ENCODE measurements at places on chromosomes 2 and 18. TPM values are rescaled to one million over a fixed set of nuclear protein-coding genes. Genes with fewer than 3 reads are reported as not detected.

CD28 gene
- total RNA-seq = 0.07 TPM

GALR1 gene
- not detected for total RNA-seq

UGT1A4 gene
- total RNA-seq = not detected

DNA sequence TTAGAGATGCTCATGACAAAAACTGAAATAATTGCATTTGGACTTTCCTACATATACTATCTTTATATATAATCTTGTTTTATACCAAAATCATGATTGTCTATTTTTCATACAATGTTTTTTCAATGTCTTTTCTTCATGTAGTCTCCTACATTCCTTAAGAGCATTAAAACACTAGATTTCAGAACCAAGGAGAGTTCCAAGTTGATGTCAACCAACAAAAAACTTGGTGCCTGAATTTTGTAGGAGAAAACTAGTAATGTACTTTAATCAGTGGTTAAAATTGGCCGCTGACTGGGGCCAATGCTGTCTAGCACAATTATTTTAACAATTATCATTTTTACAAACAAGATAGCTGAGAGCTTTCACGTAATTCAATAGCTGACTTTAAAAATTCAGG, 678.8 kb downstream of the DCC start:
- H3K27me3 ChIP-seq = no peaks in the 10 kb centered on the region
- no peak overlapping the region for H3K27ac ChIP-seq
- H3K36me3 ChIP-seq = no peaks in the 10 kb centered on the region
- H3K4me1 ChIP-seq = no peaks in the 10 kb centered on the region
- no peak overlapping the region for H3K4me3 ChIP-seq
- DNase-seq = no peak

DSEL gene
- 2.5 TPM for total RNA-seq

DNA sequence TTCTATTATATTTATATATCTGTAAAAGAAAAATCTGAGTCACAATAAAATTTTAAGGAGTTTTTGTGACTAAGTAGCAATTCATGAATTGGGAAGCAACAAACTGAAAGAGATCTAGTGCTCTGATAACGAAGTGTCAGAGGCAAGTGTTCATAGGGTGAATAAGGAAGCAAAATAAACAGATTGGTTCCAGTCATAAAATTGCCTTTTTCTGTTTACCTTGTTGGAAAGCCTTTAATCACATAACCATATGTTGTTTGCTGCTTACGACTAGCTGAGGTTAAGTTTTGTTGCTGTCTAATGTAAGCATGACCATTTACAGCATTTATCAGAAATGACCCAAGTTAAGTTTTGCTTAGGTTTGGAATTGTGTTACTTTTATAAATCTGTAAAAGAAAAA, 358.9 kb downstream of the ARL6IP6 start:
- DNase-seq = no peak
- no peaks in the 10 kb centered on the region for H3K4me1 ChIP-seq
- no peak overlapping the region for H3K4me3 ChIP-seq
- no peaks in the 10 kb centered on the region for H3K27me3 ChIP-seq

LCT gene
- 0.13 TPM for total RNA-seq

- H3K27ac ChIP-seq = no peak overlapping the region
- H3K36me3 ChIP-seq = peaks cover 4% of the 10 kb centered on the region
- peaks cover 9% of the 10 kb centered on the region for H3K4me1 ChIP-seq
- no peak overlapping the region for H3K4me3 ChIP-seq
- no peak for DNase-seq
- H3K27me3 ChIP-seq = no peaks in the 10 kb centered on the region
Measured at GRCh38 chr18:51184091-51184457, 13.4 kb downstream of the MEX3C start.

MAP2 gene
- 1.9 TPM for total RNA-seq

DNA sequence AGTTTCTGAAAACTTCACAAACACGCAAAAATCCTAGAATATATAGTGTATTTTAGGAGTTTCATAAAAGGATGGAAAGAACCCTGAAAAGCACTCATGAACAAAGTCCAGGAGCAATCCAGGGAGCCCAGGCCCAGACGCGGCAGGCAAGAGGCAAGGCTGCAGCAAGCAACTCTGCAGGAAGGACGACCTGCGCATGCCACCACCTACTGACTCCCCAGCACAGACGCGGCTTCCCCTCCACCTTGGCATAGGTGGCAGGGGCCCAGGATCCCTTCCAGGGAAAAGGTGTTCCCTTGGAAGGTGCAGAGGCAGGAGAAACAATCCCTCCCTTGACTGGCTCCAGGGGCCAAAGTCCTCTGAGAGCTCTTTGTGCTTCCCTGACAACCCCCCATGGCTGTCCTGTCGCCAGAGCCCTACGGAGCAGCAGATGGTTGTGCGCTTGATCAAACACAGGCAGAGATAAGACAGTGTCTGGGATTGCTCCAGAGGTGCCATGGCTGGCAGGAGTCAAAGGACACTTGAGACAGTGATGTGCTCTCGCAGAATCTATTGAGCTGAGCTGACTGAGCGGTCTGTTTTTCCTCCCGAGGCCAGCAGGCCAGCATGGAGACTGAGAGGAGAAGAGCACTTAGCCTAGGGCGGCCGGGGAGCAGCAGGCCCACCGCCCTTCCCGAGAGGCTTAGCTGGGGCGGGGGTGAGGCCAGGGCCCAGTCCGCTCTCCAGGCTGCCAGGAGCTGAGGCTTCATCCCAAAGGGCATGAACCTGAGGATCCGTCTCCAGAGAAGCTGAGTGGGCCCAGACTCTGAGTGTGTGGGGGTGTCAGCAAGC, 10.8 kb upstream of the AMER3 start:
- no peak overlapping the region for H3K27ac ChIP-seq
- no peak overlapping the region for H3K4me3 ChIP-seq
- no peak for DNase-seq
- no peaks in the 10 kb centered on the region for H3K36me3 ChIP-seq
- H3K4me1 ChIP-seq = no peaks in the 10 kb centered on the region
- H3K27me3 ChIP-seq = no peaks in the 10 kb centered on the region

RPIA gene
- 5.4 TPM for total RNA-seq

- DNase-seq = peak; percentile 77
- peaks cover 38% of the 10 kb centered on the region for H3K4me1 ChIP-seq
Measured at GRCh38 chr2:110204408-110205385, at the start of gene NPHP1. TSS of gene NPHP1 (minus strand) at chr2:110205013. CDS start at chr2:110204968, 45 bp downstream.

DNA sequence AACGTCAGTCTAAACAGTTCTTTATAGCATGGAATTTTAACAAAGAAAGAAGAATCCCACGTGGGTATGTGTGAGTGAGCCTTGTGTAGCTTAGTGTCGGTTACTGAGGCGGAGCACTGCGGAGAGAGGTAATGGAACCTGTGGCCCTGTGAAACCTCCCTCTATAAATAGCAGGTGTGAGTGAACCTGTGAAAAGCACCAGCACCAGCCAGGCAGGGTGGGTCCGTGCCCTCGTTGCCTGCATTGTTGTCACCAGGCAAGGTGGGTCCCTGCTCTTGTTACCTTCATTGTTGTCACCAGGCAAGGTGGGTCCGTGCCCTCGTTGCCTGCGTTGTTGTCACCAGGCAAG, 4.7 kb downstream of the CTDP1 start:
- no peaks in the 10 kb centered on the region for H3K27me3 ChIP-seq
- no peak overlapping the region for H3K27ac ChIP-seq
- no peak overlapping the region for H3K4me3 ChIP-seq
- peaks cover 20% of the 10 kb centered on the region for H3K4me1 ChIP-seq

- no peaks in the 10 kb centered on the region for H3K36me3 ChIP-seq
- H3K27ac ChIP-seq = no peak overlapping the region
- H3K4me3 ChIP-seq = no peak overlapping the region
- peaks cover 28% of the 10 kb centered on the region for H3K4me1 ChIP-seq
- no peaks in the 10 kb centered on the region for H3K27me3 ChIP-seq
Measured at GRCh38 chr2:23904692-23905091, 22.2 kb downstream of the ATAD2B start.

ABCB11 gene
- total RNA-seq = 0.12 TPM

DNA sequence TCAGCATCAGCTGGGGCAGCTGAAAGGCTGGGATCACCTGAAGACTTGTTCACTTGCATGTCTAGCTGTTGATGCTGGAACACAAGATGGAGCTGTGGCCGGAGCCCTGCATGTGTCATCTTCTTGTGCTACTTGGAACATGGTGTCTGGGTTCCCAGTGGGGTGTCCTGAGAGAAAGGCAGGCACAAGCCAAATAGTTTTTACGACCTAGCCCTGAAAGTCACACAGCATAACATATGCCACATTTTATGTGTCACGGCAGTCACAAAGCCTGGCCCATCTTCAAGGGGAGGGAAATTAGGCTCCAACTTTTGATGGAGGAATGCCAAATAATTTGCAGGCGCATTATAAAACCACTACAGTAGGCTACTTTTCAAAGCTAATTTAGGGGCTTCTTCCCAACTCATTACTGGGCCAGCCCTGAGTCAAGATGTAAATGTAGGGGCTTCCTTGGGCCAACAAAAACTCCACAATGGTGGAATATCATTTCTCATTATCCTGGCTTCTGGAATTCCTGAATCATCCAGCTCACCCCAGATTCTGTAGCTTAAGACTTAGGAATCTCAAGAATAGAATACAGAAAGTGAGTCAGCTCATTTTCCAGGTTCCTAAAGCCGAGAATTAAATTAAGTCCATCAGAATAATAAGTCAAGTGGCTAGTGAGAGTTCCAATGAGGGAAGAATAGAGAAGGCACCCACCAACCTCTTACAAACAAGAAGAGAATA, 543.0 kb downstream of the TNS1 start:
- H3K27me3 ChIP-seq = no peaks in the 10 kb centered on the region
- no peaks in the 10 kb centered on the region for H3K36me3 ChIP-seq
- no peak overlapping the region for H3K27ac ChIP-seq
- H3K4me3 ChIP-seq = no peak overlapping the region

DNA sequence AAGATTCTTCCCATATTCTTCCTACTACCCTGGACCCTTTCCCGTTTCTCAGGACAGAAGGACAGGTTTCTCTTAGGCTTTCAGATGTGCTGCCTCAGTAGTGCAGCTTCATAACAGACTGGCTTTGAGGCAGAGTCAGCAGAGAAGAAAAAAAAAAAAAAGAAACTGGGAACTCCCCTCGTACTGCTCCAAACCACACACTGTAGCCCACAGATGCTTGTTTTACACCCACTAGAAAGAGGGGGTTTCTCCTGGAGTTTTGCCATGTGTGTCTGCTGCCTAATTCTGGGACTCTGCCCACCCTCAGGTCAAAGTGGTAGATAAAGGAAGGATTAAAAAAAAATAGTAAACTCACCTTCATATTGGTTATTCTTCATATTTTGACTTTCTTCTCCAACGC, 95.9 kb downstream of the NCOA1 start:
- no peak overlapping the region for H3K27ac ChIP-seq
- H3K36me3 ChIP-seq = no peaks in the 10 kb centered on the region
- H3K4me3 ChIP-seq = no peak overlapping the region

GRCh38 chr18:57107140-57107832, 39.6 kb upstream of the BOD1L2 start:
- no peak overlapping the region for H3K27ac ChIP-seq
- no peak overlapping the region for H3K4me3 ChIP-seq
- H3K4me1 ChIP-seq = no peaks in the 10 kb centered on the region
- no peak for DNase-seq
- no peaks in the 10 kb centered on the region for H3K36me3 ChIP-seq

DUSP11 gene
- total RNA-seq = 14.2 TPM

VWC2L gene
- total RNA-seq = not detected

DNA sequence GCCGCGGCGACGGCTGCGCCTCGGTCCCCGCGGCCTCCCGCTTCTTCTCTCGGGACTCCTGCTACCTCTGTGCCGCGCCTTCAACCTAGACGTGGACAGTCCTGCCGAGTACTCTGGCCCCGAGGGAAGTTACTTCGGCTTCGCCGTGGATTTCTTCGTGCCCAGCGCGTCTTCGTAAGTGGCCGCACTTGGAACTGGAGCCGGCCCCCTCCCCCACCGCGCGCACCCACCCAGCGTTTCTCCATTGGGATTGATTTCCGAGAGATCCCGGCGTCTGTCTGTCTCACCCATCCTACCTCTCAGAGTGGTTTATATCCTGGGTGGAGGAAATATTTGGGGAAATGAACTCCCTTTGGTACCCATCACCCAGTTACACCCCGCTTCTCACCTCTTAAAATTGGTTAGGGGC, 498 bp downstream of the ITGAV start:
- no peak for DNase-seq
- H3K27me3 ChIP-seq = no peaks in the 10 kb centered on the region
- peak overlapping the region; percentile 90 for H3K27ac ChIP-seq

CAMKMT gene
- total RNA-seq = 2.6 TPM

GRCh38 chr2:67389788-67390187, 7.3 kb upstream of the ETAA1 start:
- H3K4me3 ChIP-seq = no peak overlapping the region
- H3K4me1 ChIP-seq = no peaks in the 10 kb centered on the region
- no peaks in the 10 kb centered on the region for H3K27me3 ChIP-seq

- DNase-seq = no peak
- H3K27me3 ChIP-seq = no peaks in the 10 kb centered on the region
- H3K4me1 ChIP-seq = no peaks in the 10 kb centered on the region
Measured at GRCh38 chr2:236636261-236636660, 66.6 kb downstream of the ACKR3 start.

DNA sequence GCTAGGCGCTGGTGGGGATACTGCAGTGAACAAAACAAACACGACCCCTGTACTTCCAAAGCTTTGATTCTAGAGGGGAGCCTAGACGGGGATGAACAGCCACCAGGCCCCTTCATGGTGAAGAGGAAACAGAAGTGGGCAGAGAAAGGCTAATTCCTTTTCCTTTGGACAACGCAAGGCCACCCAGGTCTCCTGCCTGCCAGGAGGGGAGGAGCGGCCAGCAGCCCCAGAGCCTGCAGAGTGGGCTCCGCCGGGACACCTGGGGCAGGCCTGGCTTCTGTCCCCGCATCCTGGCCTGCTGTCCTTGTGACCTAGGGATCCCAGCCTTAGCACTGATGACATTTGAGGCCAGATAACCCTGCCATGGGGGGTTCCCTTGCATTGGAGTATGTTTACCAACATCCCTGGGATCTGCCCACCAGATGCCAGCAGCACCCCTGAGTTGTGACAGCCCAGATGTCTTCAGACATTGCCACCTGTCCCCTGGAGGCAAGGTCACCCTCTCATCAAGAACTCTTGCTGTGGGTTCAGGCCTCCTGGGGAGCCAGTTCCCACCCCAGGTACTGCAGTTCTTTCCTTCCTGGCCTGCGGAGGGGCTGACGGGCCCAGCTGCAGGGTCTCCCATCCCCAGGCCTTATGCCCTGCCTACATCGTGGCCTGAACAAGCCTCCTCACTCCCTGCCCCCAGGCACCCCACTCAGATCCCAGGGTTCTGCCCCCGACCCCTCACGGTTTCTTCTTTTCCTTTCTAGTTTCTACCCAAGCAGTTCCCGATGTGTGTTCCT, 125.7 kb downstream of the SEPTIN10 start:
- no peak overlapping the region for H3K27ac ChIP-seq
- H3K4me3 ChIP-seq = no peak overlapping the region
- H3K36me3 ChIP-seq = no peaks in the 10 kb centered on the region
- no peaks in the 10 kb centered on the region for H3K27me3 ChIP-seq
- peaks cover 9% of the 10 kb centered on the region for H3K4me1 ChIP-seq
- no peak for DNase-seq

DNA sequence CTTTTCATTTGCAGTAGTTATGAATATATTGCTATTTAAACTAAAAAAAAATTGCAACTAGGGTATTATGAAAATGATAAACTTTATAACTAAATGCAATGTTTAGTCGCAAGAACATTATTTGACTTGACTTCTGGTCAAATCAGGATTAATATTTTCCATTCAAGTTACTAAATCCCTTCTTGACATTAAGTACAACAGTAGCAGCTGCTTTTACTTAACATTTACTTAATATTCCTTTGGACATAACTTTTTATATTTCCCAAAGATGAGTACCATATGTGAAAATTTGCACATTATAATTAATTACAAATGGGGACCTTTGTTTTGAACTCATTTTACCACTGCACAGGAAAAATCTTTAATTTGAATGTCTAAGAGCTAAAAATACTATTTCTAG, 74.0 kb downstream of the PMS1 start:
- H3K4me1 ChIP-seq = no peaks in the 10 kb centered on the region
- no peaks in the 10 kb centered on the region for H3K36me3 ChIP-seq
- no peak for DNase-seq
- no peaks in the 10 kb centered on the region for H3K27me3 ChIP-seq
- no peak overlapping the region for H3K4me3 ChIP-seq
